ENCODE measurements at places on chromosomes 12 and 14.

- DNase-seq = no peak
These were observed 775.0 kb downstream of the DIO2 start for GRCh38 chr14:79436335-79436734.

DNA sequence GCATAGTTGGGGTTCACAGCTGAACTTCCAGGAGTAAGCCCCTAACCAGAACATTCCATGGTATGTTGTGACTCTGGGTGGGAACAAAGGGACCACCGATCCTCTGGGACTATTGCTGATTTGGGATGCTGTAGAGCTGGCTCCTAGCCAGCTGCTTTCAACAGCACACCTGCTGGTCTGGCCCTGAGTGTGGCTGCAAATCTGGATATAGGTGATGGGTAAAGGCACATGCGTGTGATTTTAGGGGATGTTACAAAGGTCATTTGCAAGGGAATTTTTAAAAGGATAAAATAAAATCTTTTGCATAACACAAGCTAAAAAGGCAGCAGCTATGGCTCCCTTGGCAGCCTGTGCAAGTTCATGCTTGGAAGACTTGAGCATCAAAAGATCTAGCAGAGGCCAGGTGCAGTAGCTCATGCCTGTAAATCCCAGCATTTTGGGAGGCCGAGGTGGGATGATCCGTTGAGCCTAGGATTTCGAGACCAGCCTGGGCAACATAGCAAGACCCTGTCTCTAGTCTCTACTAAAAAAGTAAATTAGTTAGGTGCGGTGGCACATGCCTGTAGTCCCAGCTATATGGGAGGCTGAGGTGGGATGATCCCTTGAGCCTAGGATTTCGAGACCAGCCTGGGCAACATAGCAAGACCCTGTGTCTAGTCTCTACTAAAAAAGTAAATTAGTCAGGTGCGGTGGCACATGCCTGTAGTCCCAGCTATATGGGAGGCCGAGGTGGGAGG lies 1.6 kb downstream of the ALDH2 start:
- peak; percentile 52 for DNase-seq

DNA sequence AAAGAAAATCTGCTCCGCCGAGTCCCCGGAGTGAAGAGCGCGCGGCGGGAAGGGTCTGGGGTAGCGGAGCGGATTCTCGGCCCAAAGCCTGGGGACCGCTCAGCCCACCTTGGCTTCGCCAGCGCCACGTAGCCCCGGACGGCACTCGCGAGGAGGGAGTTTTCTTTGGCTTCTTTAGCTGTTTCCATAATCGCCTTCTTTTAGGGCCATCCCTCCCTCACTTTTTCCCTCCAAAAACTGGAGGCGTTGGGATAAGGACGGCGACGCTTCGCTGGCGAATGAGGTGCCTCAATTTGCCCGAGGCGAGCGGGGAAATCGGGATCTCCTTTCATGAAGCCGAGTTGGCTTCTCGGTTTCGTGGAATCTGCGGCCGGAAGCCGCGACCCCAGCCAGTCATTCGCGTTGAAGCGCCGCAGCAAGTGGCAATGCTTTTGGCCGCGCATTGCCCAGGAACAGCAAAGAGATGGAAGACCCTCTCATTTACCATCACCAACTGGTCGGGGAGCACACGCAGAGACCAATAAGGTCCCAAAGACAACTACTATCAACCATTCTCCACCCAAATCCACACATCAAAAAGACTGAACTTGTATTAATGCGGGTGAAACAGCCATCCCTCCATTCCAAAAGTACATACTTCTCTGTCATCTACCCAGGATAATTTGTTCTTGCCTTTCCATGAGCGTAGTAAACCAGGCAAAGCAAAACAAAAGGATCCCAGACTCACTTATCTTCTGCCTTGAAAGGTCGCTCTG lies 8.4 kb upstream of the SIX1 start:
- DNase-seq = no peak

DNA sequence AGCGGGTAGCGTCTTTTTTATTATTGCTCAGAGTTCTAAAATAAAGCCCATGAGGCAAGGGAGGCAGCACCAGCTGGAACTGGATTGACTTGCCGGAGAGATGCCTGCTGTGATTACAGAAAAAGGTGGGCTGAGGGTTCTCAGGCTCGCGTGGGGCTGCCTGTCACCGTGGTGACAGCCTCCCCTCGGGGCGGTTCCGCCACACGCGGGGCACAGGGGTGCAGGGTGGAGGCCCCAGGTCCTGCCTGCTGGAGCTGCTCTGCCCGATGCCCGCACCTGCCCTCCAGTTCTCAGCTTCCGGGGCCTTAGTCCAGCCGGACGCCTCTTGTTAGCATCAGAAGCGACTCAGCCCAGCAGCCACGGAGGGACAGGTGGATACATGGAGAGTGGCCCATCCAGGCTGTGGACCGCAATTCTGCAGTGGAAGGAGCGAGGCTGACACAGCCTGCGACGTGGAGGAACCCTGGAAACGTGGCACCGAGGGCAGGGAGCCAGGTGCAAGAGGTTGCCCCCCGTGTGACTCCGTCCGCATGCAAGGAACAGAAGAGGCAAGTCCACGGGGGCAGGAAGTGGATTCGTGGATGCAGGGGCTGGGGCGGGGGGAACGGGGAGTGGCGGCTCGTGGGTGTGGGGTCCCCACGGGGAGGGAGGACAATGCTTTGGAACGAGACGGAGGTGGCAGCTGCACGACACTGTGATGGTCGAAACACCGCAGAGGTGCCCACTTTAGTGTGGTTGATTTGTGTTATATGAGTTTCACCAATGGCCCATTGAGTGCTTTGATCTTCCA lies 79.5 kb downstream of the GALNT9 start:
- DNase-seq = no peak

GRCh38 chr14:65370801-65371248 lies 41.7 kb upstream of the FUT8 start:
- no peak for DNase-seq

- DNase-seq = no peak
These were observed 29.2 kb upstream of the FOS start for GRCh38 chr14:75249251-75249957.

DNA sequence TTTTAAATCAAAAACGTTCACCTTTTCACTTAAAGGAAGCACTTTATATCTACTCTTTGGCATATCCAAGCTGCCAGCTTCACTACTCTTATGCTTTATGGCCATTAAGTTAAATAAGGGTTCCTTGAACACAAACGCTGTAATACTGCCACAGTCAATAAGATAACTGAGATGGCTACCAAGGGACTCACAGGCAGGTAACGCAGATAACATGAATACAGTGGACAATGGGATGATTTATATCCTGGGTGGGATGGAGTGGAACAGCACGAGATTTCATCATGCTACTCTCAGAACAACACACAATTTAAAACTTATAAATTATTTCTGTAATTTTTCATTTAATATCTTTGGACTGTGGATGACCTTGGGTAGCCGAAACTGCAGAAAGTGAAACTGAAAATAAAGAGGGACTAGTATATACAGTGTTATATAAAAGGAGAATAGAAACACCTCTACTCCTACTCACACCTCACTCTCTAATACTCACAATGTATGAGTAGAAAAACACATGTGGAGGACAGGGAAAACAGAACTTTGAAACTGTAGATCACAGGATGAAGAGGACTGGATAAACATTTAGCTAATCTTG lies 367.3 kb downstream of the C12orf50 start:
- DNase-seq = no peak

- no peak for DNase-seq
These were observed 106.8 kb downstream of the NUAK1 start for GRCh38 chr12:106031761-106032622.

- DNase-seq = no peak
These were observed 1090.6 kb downstream of the GALC start for GRCh38 chr14:86902176-86902950.

DNA sequence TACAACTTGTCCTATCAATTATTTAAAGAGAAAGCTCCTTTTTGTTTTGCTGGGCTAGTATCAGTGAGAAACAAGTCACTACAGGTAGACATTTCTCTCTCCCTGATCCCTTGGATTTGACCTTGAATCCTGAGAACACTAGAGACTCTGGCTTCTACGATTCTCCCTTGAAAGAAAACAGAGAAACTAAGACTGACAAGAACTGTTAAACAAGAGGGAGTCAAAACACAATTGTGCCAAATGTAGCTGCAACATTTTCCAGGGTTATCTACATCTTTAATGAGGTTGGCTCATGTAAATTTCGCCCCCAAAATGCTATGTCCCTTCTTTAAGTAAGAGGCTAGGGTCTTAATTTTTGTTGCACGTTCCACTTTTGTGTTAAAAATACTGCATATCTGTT lies 62.4 kb downstream of the SLC38A1 start:
- no peak for DNase-seq

GRCh38 chr12:103520686-103521215 lies 25.0 kb upstream of the C12orf42 start:
- no peak for DNase-seq

- no peak for DNase-seq
These were observed 69.8 kb downstream of the LIN7A start for GRCh38 chr12:80867941-80868340.

DNA sequence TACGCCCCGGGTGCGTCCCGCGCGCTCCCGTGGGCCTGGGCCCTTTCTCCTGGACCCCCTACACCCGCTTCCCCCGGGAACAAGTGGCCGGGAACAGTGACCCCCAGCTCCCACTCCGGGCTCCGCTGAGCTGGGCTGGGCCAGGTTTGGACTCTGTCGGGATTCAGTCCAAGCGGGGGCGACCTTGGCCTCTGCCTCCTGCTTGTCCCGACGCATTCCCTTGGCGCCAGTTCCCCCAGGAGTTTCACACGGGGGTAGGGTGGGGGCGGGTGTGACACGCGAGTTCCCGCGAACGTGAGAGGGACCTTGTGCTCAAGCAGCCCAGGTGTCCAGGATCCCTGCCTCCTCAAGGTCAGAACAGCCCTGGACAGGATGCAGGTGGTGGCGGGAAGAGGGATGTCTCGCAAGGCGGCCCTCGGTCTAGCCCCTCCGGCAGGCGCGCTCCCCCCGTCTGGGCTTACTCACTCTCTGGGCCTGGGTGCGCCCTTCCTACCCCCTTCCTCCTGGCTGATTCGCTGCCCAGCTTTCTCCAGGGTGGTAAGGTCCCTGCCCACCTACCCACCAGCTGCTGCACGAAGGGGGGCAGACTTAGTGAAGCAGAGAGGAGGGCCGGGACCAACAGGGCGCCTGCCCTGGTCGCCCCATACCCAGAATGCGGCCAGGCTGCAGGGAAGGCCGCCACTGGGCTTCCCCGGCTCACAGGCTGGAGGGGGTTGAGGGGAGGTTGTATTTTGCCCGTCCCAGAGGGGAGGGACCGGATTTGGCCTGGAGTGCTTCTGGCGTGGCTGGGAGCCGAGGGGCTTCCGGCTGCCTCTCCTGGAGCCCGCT lies 862 bp downstream of the CRIP2 start:
- DNase-seq = no peak

- no peak for DNase-seq
These were observed 43.3 kb downstream of the NCKAP5L start for GRCh38 chr12:49784756-49785409.

GRCh38 chr12:43337571-43338444 lies 214.2 kb downstream of the ADAMTS20 start:
- DNase-seq = no peak

- DNase-seq = no peak
These were observed 64.6 kb downstream of the ANO4 start for GRCh38 chr12:100859063-100859627.

- no peak for DNase-seq
These were observed 26.6 kb upstream of the NFYB start for GRCh38 chr12:104164634-104165033.

DNA sequence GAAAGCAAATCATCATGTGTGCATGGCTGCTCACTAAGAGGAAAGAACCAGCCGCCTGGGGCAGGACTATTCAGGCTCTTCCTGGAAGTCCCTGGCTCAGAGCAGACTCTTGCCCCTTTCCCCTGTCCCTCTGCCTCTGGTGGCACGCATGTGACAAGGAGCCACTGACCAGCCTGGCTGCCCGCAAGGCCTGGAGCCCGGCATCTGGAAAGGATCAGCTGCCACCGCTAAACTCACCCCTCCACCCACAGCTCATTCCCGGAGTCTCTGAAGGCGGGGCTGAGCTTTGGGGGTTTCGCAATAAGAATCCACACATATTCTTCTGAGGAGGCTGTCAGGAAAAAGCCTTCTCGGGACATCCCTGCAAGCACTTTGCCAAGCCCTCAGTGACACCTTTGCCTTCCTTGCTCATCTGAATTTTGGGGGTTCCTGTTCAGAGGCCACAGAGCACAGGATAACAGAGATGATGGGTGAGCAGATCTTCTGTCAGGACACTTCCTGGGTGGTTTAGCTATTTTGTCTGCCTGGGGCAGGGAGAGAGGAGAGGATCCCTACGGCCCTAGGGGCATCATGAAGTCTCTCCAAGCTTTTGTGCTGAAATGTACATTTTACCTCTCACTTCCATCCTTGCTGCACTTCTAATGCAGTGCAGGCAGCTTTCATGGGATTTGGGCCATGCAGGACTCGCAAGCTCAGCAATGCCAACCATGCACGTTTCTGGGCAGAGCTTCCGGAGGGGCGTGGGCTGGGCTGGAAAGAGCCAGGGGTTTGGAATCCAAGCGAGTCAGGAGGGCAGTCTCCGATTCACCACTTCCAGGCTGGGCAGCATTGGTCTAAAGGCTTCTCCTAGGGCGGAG lies 124.8 kb upstream of the MAP1LC3B2 start:
- no peak for DNase-seq

DNA sequence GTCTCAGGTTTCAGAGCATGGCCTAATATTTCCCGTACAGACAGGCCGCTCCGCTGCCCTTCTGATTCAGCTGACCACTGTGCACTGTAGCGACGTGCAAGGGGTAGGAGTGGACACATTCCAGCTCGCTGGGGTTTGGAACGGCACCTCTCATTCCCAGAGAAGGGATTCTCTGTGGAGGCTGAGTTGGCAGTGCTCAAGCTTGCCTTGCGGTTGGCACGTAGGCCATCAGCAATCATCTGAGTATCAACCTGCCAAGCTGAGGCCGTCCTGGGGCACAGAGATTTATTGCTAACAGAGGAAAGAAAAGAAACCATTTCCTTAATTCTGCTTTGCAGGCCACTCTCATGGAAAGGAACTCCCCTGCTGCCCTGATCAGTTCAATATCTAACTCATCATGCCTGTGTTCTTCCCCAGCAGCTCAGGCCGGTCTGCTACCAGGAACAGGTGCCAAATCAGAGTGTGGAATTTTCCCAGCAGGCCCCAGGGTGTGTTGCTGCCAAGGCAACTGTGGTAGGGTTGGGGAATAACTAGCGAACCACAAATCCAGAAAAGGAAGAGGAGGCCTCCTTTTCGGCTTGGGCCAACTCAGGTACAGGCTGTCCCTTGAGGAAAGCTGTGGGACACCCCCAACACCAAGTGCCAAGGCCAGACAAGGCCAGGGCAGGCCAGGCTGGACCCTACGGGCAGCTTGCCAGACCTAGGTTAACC lies 92.5 kb downstream of the SSPN start:
- DNase-seq = no peak

- peak; percentile 43 for DNase-seq
These were observed 122.9 kb downstream of the TSPAN9 start for GRCh38 chr12:3200032-3200617.

GRCh38 chr14:94293578-94293924 lies 483 bp upstream of the SERPINA10 start:
- DNase-seq = no peak

GRCh38 chr12:62761658-62762057 lies 173.3 kb downstream of the PPM1H start:
- no peak for DNase-seq

DNA sequence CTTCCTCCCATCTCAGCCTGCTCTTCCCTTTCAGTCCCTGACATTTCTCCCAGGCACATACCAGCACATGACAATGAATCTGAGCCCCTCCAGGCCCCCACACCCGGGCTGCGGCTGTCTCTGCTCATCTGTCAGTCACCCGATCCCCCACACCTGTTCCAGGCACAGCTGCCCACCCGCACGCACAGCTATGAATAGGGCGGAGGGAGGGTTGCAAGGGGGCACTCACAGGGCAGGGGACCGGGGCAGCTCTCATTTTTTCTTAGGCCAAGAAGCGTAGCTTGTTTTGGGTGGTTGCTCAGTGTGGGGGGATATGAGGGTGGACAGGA lies 43.7 kb upstream of the TSPAN9 start:
- no peak for DNase-seq

Data from NCI-H1105 (cell line).